ENCODE measurements at places on chromosomes 7 and 10.

DNA sequence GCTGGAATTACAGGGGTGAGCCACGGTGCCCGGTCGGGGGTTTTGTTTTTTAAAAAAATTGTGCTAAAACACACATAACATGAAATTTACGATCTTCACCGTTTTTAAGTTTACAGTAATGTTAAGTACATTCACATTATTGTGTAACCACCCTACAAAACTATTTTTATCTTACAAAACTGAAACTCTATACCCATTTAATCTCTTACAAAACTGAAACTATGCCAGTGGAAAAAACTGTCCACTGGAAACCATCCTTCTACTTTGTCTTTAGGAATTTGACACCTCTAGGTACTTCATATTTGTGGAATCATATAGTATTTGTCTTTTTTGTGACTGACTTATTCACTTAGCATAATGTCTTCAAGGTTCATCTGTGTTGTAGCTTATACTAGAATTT is 1.0 kb upstream of the PSMC2 start:
- DNase-seq, result no peak

GRCh38 chr7:73851410-73852338 is 9.3 kb upstream of the TMEM270 start:
- DNase-seq, result peak; percentile 78

DNA sequence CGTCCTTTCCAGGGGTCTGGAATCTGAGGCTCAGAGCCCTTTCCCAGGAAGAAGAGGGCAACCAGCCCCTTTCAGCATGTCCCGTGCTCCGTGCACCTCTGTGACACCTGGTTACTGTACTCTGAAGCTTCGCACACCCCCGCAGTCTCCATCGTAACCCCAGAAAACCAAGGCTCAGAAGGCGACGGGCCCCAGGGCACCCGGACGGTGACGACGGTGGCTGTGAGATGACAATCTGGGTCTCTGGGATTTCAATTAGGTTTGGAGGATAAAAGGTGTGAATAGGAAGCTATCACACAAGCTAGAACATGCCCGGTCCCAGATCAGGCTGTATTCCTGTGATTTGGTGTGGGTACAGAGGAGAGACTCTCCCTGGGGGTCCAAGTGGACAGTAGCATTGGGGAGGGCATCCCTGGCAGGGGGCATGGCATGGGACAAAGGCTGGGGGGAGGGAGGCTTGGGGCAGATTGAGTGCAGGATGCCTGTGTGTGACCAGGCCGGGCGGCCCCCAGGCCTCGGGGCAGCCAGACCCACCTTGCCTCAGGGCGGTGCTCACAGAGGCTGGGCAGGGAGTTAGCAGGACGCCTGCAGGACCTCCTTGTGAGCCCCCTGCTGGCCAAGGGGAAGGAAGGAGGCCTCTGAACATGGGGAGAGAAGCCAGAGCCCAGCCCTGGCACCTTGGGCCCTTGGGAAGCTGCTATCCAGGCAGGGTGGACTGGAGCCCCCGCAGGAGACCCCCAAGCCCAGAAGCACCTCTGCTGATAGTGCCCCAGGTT is 23.4 kb upstream of the PSMG3 start:
- DNase-seq, result no peak

DNA sequence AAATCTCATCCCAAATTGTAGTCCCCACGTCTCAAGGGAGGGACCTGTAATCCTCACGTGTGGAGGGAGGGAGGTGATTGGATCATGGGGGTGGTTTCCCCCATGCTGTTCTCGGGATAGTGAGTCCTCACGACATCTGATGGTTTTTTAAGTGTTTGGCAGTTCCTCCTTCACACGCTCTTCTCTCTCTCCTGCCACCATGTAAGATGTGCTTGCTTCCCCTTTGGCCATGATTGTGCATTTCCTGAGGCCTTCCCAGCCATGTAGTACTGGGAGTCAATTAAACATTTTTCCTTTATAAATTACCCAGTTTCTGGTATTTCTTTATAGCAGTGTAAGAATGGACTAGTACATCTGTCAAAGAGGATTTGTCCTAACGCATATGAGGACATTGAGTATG is 59.5 kb downstream of the RGS10 start:
- peak; percentile 51 for DNase-seq

- no peak for DNase-seq
Measured at GRCh38 chr7:147941381-147941780, 649.2 kb upstream of the C7orf33 start.

DNA sequence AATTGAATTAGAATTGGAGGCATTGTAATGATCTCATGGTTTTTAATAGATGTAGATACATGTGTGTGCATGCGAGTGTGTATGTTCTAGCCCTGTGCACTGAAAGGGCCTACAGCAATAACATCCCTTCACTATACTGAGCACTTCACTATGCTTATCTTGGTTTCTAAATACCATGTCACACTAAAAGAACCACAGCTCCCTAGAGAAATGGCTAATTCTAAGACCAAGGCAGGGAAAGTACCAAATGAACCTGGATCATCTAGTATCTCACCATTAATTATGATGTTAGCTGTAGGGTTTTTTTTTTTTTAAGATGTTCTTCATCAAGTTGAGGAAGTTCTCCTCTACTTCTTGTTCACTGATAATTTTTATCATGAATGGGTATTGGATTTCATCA is 55.1 kb downstream of the HECTD2 start:
- no peak for DNase-seq

GRCh38 chr10:105339669-105340068 is 698.6 kb downstream of the SORCS3 start:
- no peak for DNase-seq

- no peak for DNase-seq
Measured at GRCh38 chr10:4069491-4069890, 284.5 kb upstream of the KLF6 start.

GRCh38 chr7:139589474-139589873 is 66.0 kb downstream of the CLEC2L start:
- DNase-seq, result no peak

DNA sequence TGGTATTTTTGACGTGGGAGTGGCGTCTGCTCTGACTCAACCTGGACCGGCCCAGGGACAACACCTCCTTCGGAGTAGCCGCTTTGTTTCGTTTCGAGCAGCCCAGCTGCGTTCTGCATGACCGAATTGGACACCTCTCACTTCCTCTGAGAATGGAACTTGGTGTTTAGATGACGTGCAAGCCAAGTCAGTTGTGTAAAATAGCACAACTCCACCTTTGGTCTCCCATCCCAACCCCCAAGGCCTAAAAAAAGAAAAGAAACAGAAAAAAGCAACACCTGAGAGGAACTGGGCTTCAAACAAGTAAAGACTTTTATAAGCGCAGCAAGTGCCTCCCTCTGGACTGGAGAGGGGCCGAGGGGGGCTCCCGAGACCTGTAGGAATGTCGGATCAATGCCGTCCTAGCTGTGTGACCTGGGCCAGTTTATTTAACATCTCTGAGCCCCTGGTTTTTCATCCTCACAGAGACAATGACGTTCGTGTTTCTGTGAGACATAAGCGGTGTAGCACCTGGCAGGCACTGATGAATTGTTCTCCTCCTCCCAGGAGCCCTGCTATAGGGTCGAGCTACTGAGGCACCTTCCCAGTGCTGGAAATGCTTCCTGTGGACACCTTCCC is 52.0 kb upstream of the SMNDC1 start:
- DNase-seq, result peak; percentile 25

DNA sequence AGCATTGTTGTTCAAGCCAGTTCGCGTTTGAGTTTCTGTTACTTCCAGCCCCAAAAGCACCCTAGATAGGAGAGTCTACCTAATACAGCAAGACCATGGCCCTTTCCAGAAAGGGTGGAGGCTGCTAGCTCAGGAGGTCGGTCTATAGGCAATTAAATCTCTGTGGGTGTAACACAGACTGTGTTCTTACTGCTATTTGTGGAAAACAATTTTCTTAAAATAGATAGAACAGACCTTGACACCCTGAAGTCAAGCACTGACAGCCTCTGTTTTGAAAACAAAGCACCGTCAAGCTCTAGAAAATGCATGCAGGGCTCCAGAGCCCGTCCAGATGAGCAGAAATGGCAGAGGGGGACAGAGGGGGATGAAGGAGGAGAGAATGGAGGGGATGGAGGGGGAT is 156.6 kb downstream of the PRKAG2 start:
- no peak for DNase-seq

GRCh38 chr10:62652564-62652963 is 152.0 kb upstream of the ADO start:
- DNase-seq, result no peak

All from KBM-7 (cell line).